Progenitor cell of endocrine pancreas (in vitro differentiated cells): ENCODE measurements at places on chromosomes 3 and 15. TPM values are rescaled to one million over a fixed set of nuclear protein-coding genes. Genes with fewer than 3 reads are reported as not detected.

DNA sequence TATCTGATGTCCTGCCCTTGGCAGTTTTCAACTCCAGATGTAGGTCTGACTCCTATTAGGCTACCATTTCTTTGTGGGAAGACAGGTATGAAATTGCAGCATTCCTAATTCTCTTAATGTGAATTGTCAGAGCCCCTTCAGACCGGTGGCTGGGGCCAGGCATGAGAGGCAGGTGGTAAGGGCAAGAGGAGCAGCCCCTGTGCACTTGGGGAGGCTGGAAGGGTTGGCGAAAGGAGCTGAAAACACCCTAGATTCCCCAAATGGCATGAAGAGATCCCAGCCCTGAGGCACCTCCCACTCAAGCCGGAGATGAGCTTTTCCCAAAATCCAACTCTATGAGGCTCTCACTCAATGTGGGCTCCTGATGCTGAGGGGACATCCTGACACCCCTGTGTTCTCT lies 453.2 kb downstream of the NR2F2 start:
- DNase-seq = no peak

C3orf49 gene
- not detected in 2 replicates for total RNA-seq

GRCh38 chr15:34514251-34514670 lies 69.2 kb downstream of the GOLGA8B start:
- DNase-seq = peak; percentile 32

DNA sequence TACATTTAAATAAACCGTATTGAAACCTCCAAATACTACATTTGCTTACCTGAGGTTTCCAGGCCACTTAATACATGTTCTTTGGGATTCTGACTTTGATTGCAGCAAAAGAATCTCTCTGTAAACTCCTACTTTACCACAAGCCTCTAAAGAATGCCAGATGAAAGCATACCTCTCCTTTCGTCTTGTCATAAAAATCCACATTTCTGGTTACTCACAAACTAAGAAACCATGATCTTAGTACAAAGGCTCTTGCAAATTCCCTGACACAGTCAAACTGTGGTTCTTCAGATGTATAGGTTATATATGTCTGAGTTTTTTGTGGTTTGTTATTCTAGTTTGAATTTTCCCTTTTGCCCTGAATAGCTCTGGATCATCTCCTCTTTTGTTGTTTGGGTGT lies 188.4 kb downstream of the RAP2B start:
- no peak for DNase-seq

IL5RA gene
- total RNA-seq = 0.11 TPM in 1 of 2 replicates, not detected in the other

DNA sequence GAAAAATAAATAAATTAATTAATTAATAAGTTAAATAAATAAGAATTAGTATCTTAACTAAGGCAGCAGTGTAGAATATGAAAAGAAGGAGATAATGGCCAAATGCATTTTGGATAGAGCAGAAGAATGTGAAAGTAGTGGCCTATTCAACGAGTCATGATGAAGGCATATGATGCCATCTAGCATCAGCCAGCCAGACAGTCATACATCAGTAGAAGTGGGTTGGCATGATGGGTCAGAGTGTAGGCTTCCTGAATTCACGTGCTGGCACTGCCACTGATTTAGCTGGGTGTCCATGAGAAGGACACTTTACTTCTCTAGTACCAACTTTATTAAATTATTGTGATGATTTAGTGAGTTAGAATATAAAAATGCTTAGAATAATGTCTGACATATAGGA lies 256.1 kb upstream of the ARPP21 start:
- DNase-seq = no peak

CSTA gene
- total RNA-seq = not detected in 2 replicates

- no peak for DNase-seq
Measured at GRCh38 chr15:27706300-27706699, 392.8 kb downstream of the OCA2 start.

CHRD gene
- 10.2 and 13.0 TPM in 2 replicates for total RNA-seq

TM4SF1 gene
- total RNA-seq = 2.1 and 2.3 TPM in 2 replicates

DNA sequence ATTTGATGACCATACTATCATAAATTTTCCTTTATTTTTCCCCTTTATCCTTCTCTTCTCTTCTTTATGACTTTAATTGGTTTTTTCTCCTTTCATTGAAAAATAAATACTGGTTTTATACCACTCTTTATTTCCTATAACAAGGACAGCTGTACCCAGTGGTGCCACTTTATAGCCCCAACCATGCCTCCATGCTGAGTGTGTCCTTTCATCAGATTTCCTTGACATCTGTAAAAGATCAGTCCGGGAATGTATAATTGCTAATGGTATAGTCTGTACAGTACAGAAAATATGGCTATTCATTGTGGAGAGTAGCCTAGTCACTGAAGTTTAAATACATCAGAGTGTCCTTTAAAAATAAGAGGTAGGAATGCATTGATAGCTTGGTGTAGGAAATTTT lies 74.6 kb downstream of the EPHA3 start:
- no peak for DNase-seq

- DNase-seq = no peak
Measured at GRCh38 chr15:82030176-82030575, 15.6 kb downstream of the MEX3B start.

- peak; percentile 78 for DNase-seq
Measured at GRCh38 chr15:62254137-62254934, 89.3 kb upstream of the C2CD4B start.

DNA sequence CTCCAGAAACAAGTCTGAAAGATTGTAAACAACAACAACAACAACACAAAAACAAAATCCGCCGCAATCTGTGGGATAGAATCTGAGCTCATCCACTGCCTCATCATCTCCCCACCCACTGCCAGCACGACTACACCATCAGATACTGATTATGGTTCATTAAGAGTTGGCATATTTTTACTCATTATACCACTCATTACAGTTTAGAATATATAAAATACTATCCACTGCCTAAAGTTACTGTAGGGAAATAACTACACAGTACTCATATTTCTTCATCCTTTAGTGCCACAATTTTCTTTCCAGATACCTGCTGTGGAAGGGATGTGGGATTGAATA lies 152.5 kb upstream of the PEX5L start:
- DNase-seq = no peak

- DNase-seq = no peak
Measured at GRCh38 chr15:66708389-66708788, 6.4 kb downstream of the SMAD6 start.

POC1A gene
- total RNA-seq = 14.4 and 14.5 TPM in 2 replicates

- DNase-seq = peak; percentile 55
Measured at GRCh38 chr15:98853161-98853560, 154.4 kb downstream of the PGPEP1L start.

- no peak for DNase-seq
Measured at GRCh38 chr3:147941969-147942368, 532.8 kb downstream of the ZIC1 start.

- no peak for DNase-seq
Measured at GRCh38 chr3:159253860-159254259, 452.0 kb downstream of the MFSD1 start.

MTMR10 gene
- total RNA-seq = 21.1 and 21.2 TPM in 2 replicates

GRCh38 chr3:156465194-156465593 lies 89.7 kb downstream of the SSR3 start:
- DNase-seq = no peak

GRCh38 chr3:61268644-61269043 lies 17.4 kb upstream of the FHIT start:
- DNase-seq = no peak

ACKR4 gene
- not detected in 2 replicates for total RNA-seq

- DNase-seq = no peak
Measured at GRCh38 chr15:66084704-66085103, 168.8 kb downstream of the MEGF11 start.

GRCh38 chr3:194931865-194932264 lies 246.2 kb downstream of the FAM43A start:
- DNase-seq = no peak

DNA sequence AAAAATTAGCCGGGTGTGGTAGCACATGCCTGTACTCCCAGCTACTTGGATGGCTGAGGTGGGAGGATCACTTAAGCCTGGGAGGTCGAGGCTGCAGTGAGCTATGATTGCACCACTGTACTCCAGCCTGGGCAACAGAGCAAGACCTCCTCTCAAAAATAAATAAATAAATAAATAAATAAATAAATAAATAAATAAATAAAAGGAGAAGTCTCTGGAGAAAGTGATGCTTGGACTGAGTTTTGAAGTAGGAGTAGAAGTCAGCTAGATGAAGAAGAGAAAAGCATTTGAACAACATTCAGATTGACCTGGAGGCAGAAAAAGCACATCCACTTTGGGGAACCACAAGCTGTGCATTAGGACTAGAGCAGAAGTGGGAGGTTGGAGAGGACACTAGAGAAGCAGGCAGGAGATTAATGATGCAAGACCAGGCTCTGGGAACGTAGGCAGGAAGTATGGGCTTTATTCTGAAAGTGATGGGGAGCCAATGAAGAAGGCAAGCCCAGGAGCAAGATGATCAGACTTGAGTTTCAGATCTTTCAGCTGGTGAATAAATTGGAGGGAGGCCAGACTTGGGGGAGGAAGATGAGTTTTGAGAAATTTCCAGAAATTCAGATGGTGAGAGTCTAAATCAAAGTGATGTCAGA lies 48.7 kb downstream of the KLHL6 start:
- no peak for DNase-seq

DNA sequence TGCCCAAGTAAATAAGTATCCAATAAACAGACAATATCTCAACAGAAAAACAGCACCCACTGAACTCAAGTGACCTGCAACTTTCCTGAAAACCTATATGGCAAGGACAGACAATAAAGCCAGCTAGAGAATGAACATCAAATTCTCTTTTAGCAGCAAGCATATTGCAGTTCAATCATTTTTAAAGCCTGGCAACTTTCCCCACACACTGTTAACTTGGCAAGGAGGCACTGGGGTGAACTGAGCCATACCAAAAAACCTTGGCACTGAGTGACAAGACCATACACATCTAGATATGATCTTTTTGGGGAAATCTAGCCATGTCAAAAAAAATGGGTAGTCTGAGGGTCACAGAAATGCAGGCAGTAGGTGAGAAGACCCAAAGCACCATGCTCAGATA lies 174.6 kb downstream of the STT3B start:
- DNase-seq = no peak

DNA sequence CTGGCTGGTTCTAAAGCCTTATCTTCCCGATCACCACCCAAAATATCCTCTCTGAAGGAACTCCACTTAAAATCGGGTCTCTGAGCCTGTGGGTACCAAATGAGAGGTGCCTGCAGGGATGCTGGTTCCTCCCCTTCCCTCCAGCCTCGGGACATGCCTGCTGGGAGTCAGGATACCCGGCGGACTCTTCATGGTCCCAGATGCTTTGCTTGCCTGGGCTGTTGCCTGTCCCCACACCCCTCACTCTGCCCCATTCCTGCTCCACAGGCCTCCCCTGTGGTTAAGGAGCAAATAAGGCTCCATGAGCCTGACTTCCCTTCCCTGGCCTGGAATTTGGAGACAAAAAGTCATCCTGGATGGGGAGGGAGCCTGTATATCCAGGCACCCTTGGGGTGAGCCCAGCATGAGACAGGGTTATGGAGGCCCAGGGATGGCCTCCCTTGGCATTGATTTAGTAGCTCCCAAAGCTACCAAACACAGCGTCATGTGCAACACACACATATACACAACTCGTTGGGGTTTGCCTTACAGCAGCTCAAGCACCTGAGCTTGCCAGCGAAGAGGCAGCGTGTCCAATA lies 12.3 kb upstream of the CORO2B start:
- no peak for DNase-seq

CELSR3 gene
- total RNA-seq = 14.9 and 15.2 TPM in 2 replicates

- DNase-seq = no peak
Measured at GRCh38 chr15:77782691-77783090, 150.0 kb upstream of the LINGO1 start.
